GM13977 (cell line): ENCODE measurements at places on chromosomes 7 and 10.

- DNase-seq = no peak
Measured at GRCh38 chr10:88347597-88348304, 235.4 kb downstream of the RNLS start.

GRCh38 chr10:101565936-101566332 lies 22.1 kb downstream of the POLL start:
- no peak for DNase-seq

- DNase-seq = no peak
Measured at GRCh38 chr10:18795549-18795948, 136.3 kb downstream of the ARL5B start.

DNA sequence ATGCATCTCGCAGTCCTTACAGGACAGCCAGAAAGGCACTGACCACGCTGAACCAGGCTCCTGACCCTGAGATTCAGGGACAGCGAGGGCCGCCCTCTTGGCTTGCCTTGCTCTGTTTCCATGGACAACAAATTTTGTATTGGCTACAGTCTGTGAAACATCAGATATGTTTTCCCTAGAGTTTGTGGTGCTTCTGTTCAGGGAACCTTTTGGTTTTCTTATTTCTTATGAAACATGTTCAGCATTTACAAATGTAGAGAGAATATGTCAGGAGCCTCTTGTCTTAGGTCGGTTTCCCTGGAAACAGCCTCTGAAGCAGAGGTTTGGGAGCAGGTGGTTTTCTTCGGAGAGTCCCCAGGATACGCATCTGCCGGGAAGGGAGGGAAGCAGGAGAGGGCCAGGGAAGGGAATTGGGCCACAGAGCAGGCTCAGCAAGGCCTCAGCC lies 260.1 kb downstream of the CCDC3 start:
- DNase-seq = no peak

DNA sequence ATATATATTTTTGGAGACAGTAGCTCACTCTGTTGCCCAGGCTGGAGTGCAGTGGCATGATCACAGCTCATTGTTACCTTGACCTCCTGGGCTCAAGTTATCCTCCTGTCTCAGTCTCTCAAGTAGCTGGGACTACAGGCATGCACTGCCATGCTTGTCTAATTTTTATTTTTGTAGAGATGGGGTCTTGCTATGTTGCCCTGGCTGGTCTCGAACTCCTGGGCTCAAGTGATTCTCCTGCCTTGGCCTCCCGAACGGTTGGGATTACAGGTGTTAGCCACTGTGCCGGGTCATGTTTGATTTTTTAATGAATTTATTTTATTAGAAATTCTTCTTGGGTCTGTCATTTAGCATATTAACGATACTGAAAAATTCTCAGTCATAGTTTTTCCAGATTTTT lies 70.5 kb downstream of the TMEM270 start:
- no peak for DNase-seq

- no peak for DNase-seq
Measured at GRCh38 chr10:9452056-9452455, 1397.6 kb downstream of the GATA3 start.

DNA sequence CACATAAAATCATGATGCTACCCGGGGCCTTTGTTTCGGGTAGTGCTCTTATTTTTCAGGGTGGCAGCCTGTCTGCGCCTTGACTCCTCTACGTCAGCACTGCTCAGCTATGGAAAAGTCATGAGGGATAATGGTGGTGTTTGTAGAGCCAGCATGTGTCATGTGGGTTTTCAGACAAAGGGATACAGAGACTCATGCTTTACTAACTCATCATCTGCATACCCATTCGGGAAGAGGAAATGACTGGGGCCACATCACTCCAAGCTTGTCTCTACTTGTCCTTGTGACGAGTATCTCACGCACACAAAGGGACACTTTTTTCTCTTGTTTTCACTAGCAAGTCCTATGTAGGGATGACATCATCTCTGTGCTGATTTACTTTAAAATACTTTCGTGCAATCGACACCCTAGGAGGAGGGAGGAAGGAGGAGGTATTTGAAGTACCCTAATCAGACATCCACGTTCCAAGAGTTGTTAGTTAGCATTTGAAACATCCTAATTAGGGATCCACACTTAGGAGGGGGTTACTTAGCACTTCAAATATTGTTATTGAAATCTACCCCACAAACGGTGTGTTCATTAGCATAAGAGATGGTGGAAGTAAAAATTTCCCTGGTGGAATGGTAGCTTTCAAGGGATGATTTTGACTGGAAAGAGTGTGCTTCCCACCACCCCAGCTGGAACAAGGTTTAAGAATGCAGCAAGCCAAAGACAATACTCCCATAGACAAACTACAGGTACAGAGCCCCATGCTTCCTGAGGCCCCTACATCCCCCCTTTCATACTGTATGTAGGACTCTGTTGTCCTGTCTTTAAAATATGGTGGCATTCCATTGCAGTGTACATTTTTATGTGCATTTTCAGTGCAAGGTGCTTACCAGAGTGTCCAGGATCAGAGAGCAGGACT lies 52.0 kb downstream of the THNSL1 start:
- DNase-seq = no peak

DNA sequence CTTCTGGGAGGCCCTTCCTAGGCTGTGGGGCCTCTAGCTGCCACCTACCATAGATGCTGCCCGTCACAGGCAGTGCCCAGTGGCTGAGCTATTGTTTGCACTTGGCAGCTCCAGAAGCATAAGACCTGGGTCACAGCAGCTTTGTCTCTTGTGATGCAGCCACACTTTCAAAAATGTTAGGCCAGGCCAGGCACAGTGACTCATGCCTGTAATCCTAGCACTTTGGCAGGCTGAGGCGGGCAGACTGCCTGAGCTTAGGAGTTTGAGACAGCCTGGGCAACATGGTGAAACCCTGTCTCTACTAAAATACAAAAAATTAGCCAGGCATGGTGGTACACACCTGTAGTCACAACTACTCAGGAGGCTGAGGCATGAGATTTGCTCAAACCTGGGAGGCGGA lies 9.5 kb upstream of the KAZALD1 start:
- DNase-seq = no peak

- DNase-seq = peak; percentile 81
Measured at GRCh38 chr10:110841767-110842267, 29.9 kb upstream of the PDCD4 start.

- no peak for DNase-seq
Measured at GRCh38 chr7:77184463-77184862, 15.2 kb downstream of the FGL2 start.

DNA sequence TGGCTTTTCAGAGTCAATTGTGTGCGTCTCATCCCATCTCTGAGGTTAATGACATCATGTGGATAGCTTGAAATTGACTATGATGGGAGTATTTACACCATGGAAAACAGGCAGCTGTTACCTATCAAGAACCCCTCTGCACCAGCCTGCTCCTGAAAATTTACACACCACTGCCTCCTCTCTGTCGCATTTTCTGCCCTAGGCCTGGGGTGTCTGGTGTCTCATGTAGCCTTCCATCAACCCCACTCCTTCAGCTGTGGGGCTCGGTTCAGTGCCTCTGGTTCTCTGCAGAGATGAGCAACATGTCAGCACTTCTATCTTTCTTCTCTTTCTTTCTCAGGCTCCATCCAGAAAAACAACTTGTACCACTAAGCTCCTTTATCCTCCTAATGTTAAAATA lies 600.5 kb downstream of the TYW1 start:
- no peak for DNase-seq

DNA sequence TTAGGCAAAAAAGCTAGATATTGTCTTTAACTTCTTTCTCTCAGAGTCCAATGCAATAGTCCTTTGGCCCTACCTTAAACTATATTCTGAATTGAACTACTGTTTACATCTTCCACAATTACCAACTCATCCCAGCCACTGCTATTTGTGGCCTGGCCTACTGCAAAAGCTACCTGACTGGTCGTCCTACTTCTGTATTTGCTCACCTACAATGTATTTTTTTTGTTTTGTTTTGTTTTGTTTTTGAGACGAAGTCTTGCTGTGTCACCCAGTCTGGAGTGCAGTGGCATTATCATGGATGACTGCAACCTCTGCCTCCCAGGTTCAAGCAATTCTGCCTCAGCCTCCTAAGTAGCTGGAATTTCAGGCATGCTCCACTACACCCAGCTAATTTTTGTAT lies 51.2 kb downstream of the ARL4A start:
- no peak for DNase-seq

DNA sequence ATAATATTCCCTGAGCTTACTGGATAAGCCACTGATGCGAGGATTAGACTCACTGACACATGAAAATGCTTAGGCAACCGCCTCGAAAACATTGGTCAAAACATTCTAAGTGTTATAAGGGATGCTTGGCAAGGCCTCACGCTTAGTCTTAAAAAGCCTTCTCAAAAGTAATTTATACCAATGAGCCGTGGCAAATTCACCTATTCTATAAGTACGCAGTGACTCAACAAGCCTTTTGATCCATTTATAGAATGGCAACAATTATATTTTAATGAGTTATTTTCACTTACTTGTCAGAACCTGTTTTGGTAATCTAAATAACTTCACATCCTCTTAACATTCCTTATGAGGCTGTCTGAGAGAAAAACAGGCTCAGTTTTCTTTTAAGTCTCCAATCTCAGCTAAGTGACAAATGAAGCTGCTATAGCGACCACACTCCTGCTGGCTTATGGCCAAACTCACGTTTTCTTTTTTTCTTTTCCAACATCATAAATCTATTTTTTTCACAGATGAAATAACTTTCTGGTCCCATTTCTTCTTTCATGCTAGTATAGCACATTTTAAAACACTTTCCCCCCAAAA lies 121.2 kb upstream of the AFAP1L2 start:
- DNase-seq = no peak

DNA sequence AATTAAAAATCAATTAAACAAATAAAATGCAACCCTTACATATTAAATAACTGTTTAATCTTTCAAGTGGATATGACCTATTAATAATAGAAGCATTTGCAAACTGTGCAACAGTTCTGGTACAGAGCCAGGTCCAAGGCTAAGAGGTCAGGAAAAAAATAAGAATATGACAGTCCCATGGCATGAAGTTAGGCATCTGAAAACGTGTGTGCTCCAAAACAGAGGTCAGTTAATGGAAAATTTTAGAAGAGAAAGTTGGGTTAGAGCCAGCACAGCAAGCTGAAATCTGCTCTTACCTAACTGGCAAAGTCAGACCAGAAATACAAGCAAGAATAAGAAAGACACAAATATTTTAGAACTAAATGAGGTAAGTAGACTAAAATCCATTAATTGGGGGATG lies 757.7 kb downstream of the GRM8 start:
- DNase-seq = no peak

DNA sequence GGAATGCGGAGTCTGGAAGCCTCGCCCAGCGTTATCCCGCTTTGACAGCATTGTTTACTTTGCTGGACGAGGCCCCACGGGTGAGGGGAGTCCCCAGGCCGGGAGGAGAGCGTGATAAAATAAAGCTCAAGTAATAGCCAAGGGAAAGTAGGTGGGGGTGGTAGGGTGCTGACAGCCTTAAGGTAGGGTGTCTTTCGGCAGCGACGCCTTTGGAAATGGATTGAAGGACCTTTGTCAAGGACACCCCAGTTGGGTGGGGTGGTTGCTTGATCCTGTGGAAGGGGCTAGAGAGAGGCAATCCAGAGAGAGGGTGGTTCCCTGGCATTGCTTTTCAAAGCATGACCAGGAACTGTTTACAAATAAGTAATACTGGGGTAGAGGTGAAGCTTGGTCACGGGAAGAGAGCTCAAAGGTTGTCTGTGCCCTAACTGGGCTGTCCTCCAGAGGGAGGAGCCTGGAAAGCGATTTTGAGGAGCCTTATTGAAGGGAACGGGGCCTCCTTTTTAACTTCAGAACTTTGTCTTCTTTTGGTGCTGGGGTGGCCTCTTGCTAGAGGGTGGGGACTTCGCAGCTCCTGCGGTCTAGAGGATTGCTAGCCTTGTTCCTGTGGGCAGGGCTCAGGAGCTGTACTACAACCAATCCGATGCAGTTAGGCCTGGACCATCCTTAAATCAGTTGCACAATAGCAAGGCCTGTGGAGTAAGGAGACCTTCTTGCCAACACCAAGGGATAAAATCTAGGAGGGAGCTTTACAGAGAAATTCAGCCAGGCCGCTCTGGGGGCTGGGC lies 1.3 kb downstream of the EIF4EBP2 start:
- peak; percentile 66 for DNase-seq

- DNase-seq = no peak
Measured at GRCh38 chr7:90188281-90188680, 23.3 kb upstream of the STEAP2 start.

- no peak for DNase-seq
Measured at GRCh38 chr10:11901833-11902475, 78.8 kb downstream of the PROSER2 start.

- DNase-seq = no peak
Measured at GRCh38 chr10:104935656-104936055, 294.6 kb downstream of the SORCS3 start.
